Choroid plexus epithelial cell (primary cell): ENCODE measurements at places on chromosomes 12 and 14.

- DNase-seq, result no peak
These were observed 989.1 kb upstream of the TMEM132C start for GRCh38 chr12:127277882-127278281.

DNA sequence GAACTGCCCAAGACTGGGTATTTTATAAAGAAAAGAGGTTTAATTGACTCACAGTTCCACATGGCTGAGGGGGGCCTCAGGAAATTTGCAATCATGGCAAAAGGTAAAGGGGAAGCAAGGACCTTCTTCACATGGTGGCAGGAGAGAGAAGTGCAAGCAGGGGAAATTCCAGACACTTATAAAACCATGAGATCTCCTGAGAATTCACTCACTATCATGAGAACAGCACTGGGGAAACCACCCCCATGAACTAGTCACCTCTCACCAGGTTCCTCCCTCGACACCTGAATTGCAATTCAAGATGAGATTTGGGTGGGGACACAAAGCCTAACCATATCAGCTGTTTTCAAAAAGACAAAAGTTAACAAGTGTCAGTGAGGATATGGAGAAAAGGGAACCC, 112.6 kb downstream of the FOXA1 start:
- no peak for DNase-seq

- DNase-seq, result peak; percentile 75
These were observed 165.5 kb upstream of the PLXNC1 start for GRCh38 chr12:93982771-93983315.

GRCh38 chr12:54257332-54257731, 22.6 kb downstream of the CBX5 start:
- no peak for DNase-seq

DNA sequence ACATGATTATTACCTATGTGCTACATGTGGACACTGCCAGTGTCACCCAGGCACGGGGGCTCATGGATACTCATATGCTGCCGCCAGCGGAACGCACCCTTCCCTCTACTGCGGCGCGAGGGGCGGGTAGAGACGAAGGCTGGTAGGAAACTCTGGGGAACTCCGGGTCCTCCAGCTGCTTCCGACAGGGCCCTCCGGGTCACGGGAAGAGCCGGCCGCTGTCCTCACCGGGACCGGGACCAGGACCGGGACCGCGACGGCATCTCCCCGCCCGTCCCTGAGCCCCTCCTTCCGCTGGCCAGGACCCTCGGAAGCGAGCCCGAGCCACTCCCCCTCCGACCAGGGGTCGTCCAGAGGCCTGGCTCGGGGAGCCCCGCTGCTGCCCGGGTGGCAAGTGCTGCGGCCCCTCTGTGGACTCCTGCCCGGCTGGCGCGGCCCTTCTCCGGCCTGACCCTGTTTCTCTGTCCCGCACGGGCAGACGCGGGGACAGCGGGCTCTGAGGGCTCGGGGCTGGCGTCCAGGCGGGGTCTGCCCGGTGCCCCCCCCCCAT, 209.6 kb downstream of the ADGRD1 start:
- no peak for DNase-seq

- no peak for DNase-seq
These were observed 118.7 kb upstream of the LRIG3 start for GRCh38 chr12:59039005-59039404.

- peak; percentile 97 for DNase-seq
These were observed 189.7 kb downstream of the EPS8 start for GRCh38 chr12:15599266-15600037.

GRCh38 chr14:28055008-28055407, 711.6 kb upstream of the FOXG1 start:
- no peak for DNase-seq

GRCh38 chr14:56170028-56170427, 51.8 kb downstream of the PELI2 start:
- peak; percentile 57 for DNase-seq

DNA sequence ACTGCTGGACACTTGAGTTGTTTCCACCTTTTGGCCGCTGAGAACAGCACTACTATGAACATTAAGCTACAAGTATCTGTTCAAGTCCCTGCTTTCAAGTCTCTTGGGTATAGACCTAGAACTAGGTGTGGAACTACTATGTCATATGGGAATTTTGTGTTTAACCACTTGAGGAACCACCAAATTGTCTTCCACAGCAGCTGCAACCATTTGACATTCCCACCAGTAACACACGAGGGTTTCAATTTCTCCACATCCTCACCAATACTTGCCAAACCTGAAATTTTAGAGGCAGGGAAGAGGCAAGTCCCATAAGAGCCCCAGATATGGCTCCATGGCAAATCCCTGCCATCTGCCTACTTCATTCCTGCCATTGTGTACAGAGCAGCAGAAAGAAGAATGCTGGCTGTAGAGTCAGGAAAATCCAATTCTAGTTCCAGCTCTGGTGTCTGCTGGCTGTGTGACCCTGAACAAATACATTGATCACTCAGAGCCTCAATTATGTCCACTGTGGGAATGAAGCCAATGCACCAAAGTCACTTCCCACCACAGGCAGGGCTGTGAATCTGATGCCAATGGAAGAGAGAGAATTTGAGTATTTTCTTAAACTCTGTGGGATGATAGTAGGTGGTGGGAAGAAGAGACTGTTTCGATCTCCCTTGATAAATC, 17.8 kb downstream of the PITPNM2 start:
- no peak for DNase-seq

GRCh38 chr12:14827043-14827442, 13.1 kb upstream of the SMCO3 start:
- DNase-seq, result no peak

DNA sequence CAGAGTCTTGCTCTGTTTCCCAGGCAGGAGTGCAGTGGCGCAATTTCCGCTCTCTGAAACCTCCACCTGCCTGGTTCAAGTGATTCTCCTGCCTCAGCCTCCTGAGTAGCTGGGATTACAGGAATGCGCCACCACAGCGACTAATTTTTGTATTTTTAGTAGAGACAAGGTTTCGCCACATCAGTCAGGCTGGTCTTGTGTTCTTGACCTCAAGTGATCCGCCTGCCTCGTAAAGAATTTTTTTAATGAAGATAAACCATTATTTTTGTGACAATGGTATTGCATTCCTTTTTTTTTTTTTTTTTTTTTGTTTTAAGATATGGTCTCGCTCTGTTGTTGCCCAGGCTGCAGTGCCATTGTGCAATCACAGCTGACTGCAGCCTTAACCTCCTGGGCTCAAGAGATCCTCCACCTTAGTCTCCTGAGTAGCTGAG, 25.8 kb downstream of the ACVR1B start:
- peak; percentile 64 for DNase-seq

DNA sequence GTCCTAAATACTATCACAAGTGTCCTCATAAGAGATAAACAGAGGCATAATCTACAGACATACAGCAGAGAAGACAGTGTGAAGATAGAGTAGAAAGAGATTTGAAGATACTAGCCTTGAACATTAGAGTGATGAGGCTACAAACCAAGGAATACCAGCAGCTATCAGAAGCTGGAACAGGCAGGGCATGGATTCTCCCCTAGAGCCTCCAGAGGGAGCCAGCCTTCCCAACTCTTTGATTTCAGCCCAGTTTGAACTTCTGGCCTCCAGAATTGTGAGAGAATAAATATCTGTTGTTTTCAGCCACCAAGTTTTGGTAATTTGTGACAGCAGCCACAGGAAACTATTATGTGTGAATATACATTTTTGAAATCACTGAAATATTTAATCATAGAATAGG, 47.2 kb downstream of the CCDC91 start:
- no peak for DNase-seq

DNA sequence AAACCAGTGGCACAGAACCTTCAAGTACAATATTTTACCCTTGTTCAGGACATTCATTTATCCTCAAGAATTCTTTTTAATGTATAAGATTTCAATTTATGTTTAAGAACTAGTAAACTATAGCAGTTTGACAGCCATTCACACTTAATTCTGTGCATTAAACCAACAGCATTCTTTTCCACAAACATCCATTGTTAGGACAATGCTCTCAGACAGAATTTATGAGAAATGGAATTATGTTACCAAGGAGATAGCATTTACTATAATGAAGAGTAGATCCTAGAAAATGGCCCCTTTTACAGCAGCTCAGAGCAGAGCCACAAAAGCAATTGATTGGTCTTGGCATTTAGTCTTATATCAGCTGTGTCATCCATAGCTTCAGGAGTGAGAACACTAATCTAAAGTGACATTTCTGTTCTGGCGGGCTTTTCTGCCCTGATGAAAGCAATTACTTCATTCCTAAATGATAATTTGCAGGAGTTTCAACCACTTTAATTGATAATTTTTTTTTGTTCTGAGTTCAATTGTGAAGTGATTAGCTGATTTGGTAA, 268.9 kb downstream of the NPAS3 start:
- DNase-seq, result no peak

DNA sequence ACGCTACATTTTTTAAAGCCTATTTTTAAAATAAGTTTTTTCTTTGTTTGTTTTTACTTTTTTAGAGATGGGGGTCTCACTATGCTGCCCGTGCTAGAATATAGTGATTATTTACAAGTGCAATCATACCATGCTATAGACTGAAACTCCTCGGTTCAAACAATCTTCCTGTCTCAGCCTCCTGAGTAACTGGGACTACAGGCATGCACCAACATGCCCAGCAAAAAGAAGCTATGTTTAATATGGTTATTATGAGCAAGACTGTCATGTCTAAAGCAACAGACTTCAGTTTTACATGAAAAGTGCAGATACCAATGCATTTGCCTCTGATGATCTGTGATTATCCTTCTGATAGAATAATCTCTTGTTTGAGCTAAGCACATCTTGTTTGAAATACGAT, 45.6 kb upstream of the SGPP1 start:
- no peak for DNase-seq

- DNase-seq, result no peak
These were observed 28.3 kb downstream of the LRCOL1 start for GRCh38 chr12:132582058-132582420.
